ENCODE measurements at places on chromosomes 11 and 22.

DNA sequence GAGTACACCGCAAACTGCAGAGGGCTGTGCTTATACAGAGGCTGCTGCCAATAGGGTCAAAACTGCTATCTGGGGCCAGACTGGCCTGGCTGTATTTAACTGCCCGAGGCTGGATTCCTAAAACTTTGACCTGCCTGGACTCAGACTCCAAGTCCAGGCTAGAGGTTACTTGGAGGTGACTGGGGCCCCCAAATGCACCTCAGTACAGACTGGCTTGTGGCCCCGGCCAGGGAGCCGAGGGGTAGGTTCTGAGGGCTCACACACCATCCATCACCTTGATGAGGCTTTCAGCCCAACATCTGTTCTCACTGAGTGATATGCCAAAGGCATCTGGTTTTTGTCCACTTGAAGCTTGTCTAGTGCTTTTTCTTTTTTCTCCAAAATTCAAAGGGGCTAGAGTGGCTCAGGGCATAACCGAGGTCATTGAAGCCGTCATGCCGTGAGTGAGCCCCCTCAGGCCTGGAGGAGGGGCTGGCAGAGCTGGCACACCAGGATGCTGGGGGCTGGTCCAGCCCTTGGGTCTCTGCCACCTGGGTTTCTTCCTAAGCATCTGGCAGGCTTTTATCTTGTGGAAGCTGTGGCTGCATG, 52.4 kb upstream of the TTLL12 start:
- H3K4me3 ChIP-seq: no peak overlapping the region
- H3K4me1 ChIP-seq: peaks cover 21% of the 10 kb centered on the region
- H3K27me3 ChIP-seq: no peaks in the 10 kb centered on the region
- no peaks in the 10 kb centered on the region for H3K36me3 ChIP-seq
- DNase-seq: no peak

GRCh38 chr11:64867748-64868462, 10.5 kb downstream of the EHD1 start:
- peaks cover 43% of the 10 kb centered on the region for H3K4me1 ChIP-seq
- H3K4me3 ChIP-seq: no peak overlapping the region
- no peak overlapping the region for H3K27ac ChIP-seq
- no peaks in the 10 kb centered on the region for H3K27me3 ChIP-seq
- no peak for DNase-seq
- peaks cover 5% of the 10 kb centered on the region for H3K36me3 ChIP-seq

- H3K36me3 ChIP-seq: no peaks in the 10 kb centered on the region
- no peak overlapping the region for H3K27ac ChIP-seq
Measured at GRCh38 chr11:132220474-132220873, 850.1 kb downstream of the NTM start.

- H3K4me1 ChIP-seq: no peaks in the 10 kb centered on the region
- no peak overlapping the region for H3K27ac ChIP-seq
- no peaks in the 10 kb centered on the region for H3K27me3 ChIP-seq
- no peak overlapping the region for H3K4me3 ChIP-seq
- no peak for DNase-seq
Measured at GRCh38 chr11:35348898-35349687, 70.3 kb downstream of the SLC1A2 start.

- no peak overlapping the region for H3K4me3 ChIP-seq
- H3K4me1 ChIP-seq: no peaks in the 10 kb centered on the region
- no peaks in the 10 kb centered on the region for H3K27me3 ChIP-seq
- no peak for DNase-seq
- no peak overlapping the region for H3K27ac ChIP-seq
- H3K36me3 ChIP-seq: no peaks in the 10 kb centered on the region
Measured at GRCh38 chr22:27719036-27719347, 82.6 kb downstream of the MN1 start.

GRCh38 chr22:36958366-36958765, 44.9 kb downstream of the CSF2RB start:
- H3K4me1 ChIP-seq: no peaks in the 10 kb centered on the region
- peaks cover 3% of the 10 kb centered on the region for H3K27me3 ChIP-seq
- no peak overlapping the region for H3K4me3 ChIP-seq
- H3K27ac ChIP-seq: no peak overlapping the region
- no peak for DNase-seq

- H3K4me3 ChIP-seq: no peak overlapping the region
- no peak for DNase-seq
- no peaks in the 10 kb centered on the region for H3K4me1 ChIP-seq
- no peaks in the 10 kb centered on the region for H3K27me3 ChIP-seq
- H3K36me3 ChIP-seq: no peaks in the 10 kb centered on the region
Measured at GRCh38 chr11:123973816-123974215, 3.8 kb downstream of the OR10S1 start.

DNA sequence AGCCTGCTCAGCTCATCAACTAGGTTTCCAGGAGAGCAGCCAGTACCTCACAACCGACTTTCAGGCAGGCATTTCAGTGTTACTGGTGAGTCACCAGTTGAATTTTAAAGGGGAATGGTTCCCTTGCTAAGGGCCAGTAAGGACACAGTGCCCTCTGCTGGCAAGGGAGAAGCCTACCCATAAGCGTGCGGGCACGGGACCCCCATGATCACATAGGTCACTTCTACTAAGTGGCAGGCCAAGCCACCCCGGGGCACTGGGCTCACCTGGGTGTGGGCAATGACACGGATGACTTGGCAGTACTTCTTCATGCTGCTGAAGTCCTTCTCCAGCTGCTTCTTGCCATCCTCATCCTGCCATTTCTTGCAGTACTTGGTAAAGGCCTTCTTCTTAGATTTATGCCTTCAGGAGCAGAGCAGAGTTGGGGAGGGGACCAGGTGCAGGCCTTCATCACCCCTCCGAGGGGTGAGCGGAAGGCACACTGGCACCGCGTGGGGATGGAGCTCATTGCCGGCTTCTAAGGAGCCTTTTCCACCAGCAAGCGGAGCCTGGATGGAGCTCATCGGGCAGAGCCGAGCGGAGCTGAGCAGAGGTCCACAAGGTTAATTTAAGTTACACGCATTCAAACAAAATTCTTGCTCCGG, 2.9 kb downstream of the RPL3 start:
- H3K4me1 ChIP-seq: peaks cover 20% of the 10 kb centered on the region
- H3K4me3 ChIP-seq: no peak overlapping the region
- DNase-seq: peak; percentile 68
- no peaks in the 10 kb centered on the region for H3K27me3 ChIP-seq
- peak overlapping the region; percentile 2 for H3K27ac ChIP-seq

DNA sequence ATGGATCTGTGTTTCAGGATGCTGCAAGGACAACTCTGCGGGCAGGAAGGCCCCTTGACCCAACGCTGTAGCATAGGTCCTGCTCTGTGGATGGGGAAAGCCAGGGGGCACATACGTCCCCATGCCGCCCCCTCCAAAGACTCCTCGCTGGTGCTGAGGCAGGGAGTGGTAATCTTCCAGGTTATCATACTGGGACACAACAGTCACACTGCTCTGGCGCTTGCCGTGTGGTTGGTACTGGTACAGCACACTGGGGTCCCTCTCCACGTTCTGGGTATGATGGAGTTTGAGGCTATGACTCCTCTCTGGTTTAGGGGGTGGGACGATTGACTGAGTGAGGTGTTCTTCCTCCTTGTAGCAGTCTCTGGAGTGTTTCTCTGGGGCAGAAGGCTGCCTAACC, 26.2 kb upstream of the TP53AIP1 start:
- no peak overlapping the region for H3K27ac ChIP-seq
- H3K27me3 ChIP-seq: no peaks in the 10 kb centered on the region
- no peak for DNase-seq
- H3K4me3 ChIP-seq: no peak overlapping the region
- H3K4me1 ChIP-seq: no peaks in the 10 kb centered on the region

GRCh38 chr22:36325154-36326031, 62.4 kb downstream of the MYH9 start:
- peak overlapping the region; percentile 99 for H3K27ac ChIP-seq
- peaks cover 25% of the 10 kb centered on the region for H3K36me3 ChIP-seq
- peaks cover 80% of the 10 kb centered on the region for H3K4me1 ChIP-seq
- peak; percentile 84 for DNase-seq
- no peak overlapping the region for H3K4me3 ChIP-seq
- no peaks in the 10 kb centered on the region for H3K27me3 ChIP-seq

DNA sequence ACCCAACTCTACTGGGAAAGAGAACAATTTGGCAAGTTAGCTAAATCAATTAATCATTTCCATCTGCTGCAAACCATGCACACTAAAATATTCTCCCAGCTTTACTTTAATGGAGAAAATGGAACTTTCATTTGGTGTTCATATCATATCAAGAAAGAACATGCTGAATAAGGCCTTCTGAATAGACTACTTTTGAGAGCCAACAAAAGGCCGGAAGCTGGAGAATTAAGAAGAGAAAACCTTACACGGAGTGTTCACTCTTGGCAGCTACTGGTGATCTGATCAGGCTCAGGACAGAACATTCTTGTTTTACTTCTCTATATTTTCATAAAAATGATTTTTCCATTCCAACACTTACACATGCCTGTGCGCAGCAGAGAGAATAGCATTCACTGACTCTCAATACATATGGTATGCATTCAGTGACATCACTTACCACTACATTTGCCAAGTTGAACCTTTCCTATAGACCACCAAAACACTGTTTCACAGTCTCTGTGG, 165.3 kb downstream of the TTC28 start:
- no peak overlapping the region for H3K27ac ChIP-seq
- H3K4me1 ChIP-seq: no peaks in the 10 kb centered on the region
- H3K27me3 ChIP-seq: no peaks in the 10 kb centered on the region
- DNase-seq: no peak

DNA sequence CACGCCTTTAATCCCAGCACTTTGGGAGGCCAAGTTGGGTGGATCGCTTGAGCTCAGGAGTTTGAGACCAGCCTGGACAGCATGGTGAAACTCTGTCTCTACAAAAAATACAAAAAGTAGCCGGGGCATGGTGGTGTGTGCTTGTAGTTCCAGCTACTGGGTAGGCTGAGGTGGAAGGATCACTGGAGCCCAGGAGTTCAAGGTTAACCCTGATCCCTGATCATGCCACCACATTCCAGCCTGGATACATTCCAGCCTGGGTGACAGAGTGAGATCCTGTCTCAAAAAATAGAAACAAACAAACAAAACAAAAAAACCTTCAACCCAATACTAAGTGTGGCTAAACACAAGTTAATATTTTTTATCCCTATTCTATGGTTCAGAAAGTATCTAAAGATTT, 66.4 kb upstream of the CLNS1A start:
- no peaks in the 10 kb centered on the region for H3K27me3 ChIP-seq
- H3K36me3 ChIP-seq: no peaks in the 10 kb centered on the region
- H3K4me3 ChIP-seq: no peak overlapping the region
- H3K27ac ChIP-seq: no peak overlapping the region

DNA sequence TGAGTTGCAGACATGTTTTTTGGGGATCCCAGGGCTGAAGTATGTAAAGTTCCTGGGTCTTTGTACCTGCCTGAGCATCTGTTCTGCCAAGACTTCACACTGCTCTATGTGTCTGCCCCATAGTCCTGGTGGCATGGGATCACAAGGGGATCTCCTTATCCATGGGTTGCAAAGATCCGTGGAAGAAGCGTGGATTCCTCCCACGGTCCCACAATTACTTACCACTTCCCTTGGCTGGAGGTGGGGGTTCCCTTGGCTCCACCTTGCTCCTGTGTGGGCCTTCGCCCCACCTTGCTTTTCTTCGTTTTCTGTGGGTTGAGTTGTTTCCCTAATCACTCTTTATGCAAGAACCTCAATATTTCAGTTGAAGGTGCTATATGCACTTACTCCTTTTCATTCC, 157.4 kb upstream of the CHORDC1 start:
- H3K36me3 ChIP-seq: no peaks in the 10 kb centered on the region
- DNase-seq: no peak

GRCh38 chr11:19802773-19803293, 90.2 kb downstream of the NAV2 start:
- DNase-seq: no peak
- no peak overlapping the region for H3K4me3 ChIP-seq
- H3K27ac ChIP-seq: no peak overlapping the region
- no peaks in the 10 kb centered on the region for H3K36me3 ChIP-seq
- H3K4me1 ChIP-seq: peaks cover 6% of the 10 kb centered on the region

GRCh38 chr22:36465232-36466021, 16.0 kb downstream of the TXN2 start:
- no peaks in the 10 kb centered on the region for H3K36me3 ChIP-seq
- peaks cover 65% of the 10 kb centered on the region for H3K4me1 ChIP-seq
- no peak overlapping the region for H3K4me3 ChIP-seq
- H3K27me3 ChIP-seq: no peaks in the 10 kb centered on the region
- peak overlapping the region; percentile 88 for H3K27ac ChIP-seq
- peak; percentile 98 for DNase-seq

DNA sequence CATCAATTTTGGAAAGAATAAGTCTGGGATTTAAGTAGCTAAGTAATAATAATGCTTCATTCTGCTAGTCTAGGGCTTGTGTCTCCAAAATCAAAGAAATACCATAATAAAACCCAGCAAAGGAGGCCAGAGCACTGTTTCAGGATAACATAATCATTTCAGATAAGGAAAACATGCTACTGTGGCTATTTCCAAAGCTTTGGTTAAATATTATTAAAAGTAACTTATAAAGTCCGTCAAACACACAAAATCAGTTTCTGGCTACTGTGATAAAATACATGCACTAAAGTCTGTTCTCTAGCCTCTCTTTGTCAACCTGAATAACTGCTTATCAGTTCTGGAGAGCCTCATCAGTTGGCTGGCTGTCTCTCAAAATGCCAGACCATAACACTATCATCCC, 1.5 kb upstream of the OR6T1 start:
- H3K27ac ChIP-seq: no peak overlapping the region
- H3K4me1 ChIP-seq: no peaks in the 10 kb centered on the region
- DNase-seq: no peak

GRCh38 chr22:44004104-44004460, 20.0 kb upstream of the PARVB start:
- no peaks in the 10 kb centered on the region for H3K36me3 ChIP-seq
- H3K27me3 ChIP-seq: no peaks in the 10 kb centered on the region

GRCh38 chr11:24697522-24698111, 200.8 kb downstream of the LUZP2 start:
- no peaks in the 10 kb centered on the region for H3K27me3 ChIP-seq
- H3K27ac ChIP-seq: no peak overlapping the region
- no peak for DNase-seq
- H3K36me3 ChIP-seq: no peaks in the 10 kb centered on the region
- H3K4me3 ChIP-seq: no peak overlapping the region
- no peaks in the 10 kb centered on the region for H3K4me1 ChIP-seq

GRCh38 chr11:36364551-36365325, 68.7 kb downstream of the PRR5L start:
- H3K4me1 ChIP-seq: no peaks in the 10 kb centered on the region
- H3K36me3 ChIP-seq: no peaks in the 10 kb centered on the region
- H3K27me3 ChIP-seq: no peaks in the 10 kb centered on the region
- H3K4me3 ChIP-seq: no peak overlapping the region
- DNase-seq: no peak

DNA sequence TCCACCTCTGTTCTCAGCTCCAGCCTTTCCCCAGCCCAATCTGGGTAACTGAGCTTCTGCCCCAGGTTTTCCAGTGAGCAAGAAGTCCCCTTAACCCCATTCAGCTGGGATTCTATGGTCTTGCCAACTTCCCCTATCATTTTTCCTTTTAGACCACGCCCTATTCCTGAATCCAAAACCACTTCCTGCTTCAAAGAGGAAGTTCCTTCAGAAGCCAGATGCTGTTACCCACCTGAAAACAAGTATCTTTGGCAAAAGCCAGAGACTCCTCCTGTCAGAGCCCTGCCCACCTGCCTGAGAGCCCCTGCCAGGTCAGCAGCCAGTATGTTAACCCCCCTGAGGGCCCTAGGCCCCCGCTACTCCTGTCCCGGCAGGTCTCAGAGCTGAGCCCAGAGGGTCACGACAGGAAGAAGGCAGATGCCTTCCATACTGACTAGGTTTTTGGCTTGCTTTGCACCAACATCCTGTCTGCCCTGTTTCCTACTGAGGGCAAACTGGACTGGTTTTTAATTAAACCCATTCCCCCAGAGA, 20.3 kb upstream of the MICAL2 start:
- H3K4me3 ChIP-seq: no peak overlapping the region
- peak overlapping the region; percentile 65 for H3K27ac ChIP-seq
- peaks cover 64% of the 10 kb centered on the region for H3K4me1 ChIP-seq
- no peak for DNase-seq
- no peaks in the 10 kb centered on the region for H3K36me3 ChIP-seq
